Suppressor macrophage (primary cell): ENCODE measurements at places on chromosomes 11 and 22.

GRCh38 chr11:61171907-61172306 lies 10.7 kb upstream of the VPS37C start:
- DNase-seq: no peak

DNA sequence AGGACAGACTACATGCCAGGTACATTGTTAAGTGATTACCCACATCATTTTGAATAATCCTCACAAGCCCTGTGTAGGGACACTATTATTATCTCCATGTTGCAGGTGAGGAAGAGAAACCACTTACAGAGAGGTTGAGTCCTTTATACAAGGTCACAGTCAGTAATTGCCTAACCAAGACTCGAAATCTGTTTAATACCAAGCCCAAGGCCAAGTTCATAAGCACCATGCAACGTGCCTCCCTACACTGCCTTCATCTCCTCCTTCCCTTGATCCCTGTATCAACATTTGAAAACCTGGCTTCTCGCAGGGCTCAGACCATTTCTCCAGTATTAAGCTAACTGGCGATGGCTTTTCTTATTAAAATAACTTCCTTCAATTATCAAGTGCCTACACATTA lies 41.7 kb upstream of the SEZ6L start:
- no peak for DNase-seq

GRCh38 chr11:78193806-78194205 lies 5.1 kb downstream of the USP35 start:
- no peak for DNase-seq

DNA sequence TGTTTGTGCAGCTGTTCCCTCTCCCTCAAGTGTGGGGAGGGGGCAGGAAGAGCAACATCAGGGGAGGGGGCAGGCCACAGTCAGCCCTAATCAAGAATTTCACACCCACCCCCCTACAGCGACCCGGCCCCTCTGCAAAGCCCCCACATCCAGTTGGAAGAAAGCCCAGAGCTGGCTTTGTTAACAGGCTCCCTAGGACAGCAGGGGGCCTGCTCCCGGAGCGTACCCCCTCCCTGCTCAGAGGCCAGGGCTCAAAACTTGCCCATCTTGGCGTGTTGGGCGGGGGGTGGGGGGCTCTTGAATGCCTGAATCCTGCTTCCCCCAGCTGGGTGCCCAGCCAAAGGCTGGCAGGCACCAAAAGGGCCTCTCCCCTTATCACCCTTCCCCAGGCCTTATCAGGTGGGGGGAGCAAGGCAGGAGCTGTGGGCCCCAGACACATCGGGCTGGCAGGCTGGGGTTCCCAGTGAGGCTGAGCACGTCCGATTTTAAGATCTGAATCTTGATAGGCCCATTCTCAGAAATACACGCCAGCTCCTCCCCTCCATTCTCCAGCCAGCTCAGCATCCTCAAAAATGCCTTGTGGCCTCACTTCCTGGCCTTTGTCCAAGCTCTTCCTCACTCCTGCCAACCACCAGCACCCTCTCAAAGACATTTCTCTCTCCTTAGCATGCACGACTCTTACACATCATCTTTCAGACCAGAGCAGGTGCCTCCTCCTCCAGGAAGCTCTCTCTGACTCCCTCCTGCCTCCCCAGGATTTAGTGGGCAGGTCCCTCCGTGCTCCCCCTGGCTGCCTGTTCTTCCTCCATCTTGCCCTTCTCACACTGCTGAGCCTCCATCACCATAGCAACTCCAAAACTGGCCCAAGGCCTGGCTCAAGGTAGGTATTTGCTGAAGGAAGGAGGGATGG lies 384.8 kb downstream of the MN1 start:
- no peak for DNase-seq

- no peak for DNase-seq
Observed at GRCh38 chr11:72842653-72843330, 28.6 kb downstream of the ATG16L2 start.

GRCh38 chr11:85027346-85027745 lies 599.8 kb downstream of the DLG2 start:
- DNase-seq: no peak

GRCh38 chr11:126485021-126485792 lies 129.7 kb downstream of the ST3GAL4 start:
- DNase-seq: no peak

DNA sequence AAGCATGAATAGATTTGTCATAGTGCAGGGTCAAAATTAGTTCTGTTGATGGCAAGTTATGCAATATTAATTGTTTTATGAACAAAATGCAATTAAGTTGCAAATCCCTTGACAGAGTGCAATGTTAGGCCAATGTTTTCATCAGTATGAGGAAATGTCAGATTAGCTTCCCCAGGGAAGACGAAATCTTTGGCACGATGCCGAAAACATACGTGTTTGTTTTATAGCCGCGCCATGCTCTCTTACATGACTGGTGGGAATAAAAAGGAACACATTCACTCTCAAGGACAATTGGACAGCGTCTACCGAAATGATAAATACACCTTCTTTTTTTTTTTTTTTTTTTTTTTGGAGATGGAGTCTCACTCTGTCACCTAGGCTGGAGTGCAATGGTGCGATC lies 27.0 kb downstream of the MFNG start:
- DNase-seq: no peak

GRCh38 chr22:24427500-24428164 lies at the start of gene ADORA2A:
TSS of gene ADORA2A (plus strand) at chr22:24427599. CDS start at chr22:24433405, 5,806 bp downstream.
- peak; percentile 52 for DNase-seq

GRCh38 chr22:43479962-43480361 lies 68.1 kb downstream of the MPPED1 start:
- DNase-seq: peak; percentile 9

DNA sequence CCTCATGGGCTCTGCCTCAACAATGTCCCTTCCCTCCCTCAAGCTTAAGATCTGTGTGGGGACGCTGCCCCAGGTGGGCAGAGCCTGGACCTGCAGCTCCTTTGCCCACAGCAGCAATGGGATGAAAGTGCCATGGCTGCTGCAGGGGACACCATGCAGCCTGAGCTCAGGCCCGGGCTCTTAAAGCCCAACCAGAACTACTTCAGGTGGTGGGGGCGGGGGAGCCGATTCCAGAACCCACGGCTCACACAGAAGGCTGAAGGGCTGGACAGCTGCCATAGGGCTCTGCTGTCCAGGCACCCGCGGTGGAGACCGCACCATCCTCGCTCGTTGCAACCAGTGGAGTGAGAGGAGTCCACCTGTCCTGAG lies 12.5 kb downstream of the CHID1 start:
- no peak for DNase-seq

GRCh38 chr11:110430267-110431050 lies 711 bp downstream of the FDX1 start:
- no peak for DNase-seq

DNA sequence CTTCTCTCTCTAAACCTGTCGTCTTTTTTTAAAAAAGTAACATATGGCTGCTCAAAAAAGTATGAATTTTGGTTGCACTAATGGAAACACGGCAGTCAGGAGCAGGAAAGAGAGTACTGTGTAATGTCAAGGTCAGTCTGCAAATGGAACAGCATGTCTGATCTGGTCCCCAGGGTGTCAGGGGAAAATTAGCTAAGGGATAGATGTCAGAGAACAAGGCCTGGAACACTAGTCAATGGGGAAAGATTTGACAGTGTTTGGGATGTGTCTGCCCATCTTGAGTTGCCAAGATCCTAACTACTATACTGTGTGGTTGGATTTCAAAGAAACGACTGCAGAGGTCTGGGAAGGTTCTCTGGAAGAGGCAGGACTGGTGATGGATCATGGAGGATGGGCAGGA lies 65.7 kb upstream of the PHOX2A start:
- DNase-seq: no peak

- DNase-seq: no peak
Observed at GRCh38 chr11:10785146-10785474, 23.6 kb downstream of the EIF4G2 start.

- DNase-seq: no peak
Observed at GRCh38 chr11:89361734-89362133, 129.4 kb downstream of the NOX4 start.

GRCh38 chr22:35524966-35525686 lies 15.5 kb upstream of the RASD2 start:
- DNase-seq: no peak

DNA sequence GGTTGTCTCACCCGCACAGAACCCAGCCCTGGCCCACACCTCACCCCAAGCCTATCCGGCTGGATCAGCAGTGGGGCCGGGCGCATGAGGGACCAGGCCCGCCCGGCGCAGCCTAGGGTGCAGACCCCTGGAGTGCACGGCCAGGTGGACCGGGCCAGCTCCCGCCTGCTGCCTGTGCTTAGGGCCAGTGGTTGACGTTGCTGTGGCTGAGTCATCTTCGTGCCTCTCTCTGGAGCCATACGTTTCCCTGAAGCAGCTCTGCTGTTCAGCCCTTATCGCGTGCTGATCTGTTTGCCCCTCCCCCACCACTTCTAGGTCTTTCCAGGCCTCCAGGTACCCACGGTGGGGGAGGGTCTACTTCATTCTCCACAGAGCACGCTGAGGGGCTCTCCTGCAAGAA lies 39.5 kb downstream of the CDKN1C start:
- no peak for DNase-seq

DNA sequence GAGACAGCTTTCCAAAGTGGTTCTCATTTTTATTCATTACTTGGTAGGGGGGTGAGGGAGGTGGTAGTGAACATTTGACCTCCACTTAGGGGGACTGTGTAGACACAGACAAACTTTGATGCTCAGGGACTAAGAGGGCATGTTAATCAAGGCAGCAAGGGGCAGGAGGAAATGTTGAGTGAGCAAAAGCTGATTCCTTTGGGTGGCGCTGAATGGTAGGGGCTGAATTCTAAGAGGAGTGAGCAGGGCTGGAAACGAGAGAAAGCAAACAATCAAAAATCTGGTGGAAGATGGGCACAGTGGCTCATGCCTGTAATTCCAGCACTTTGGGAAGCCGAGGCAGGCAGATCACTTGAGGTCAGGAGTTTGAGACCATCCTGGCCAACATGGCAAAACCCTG lies 164.8 kb upstream of the BDNF start:
- no peak for DNase-seq

- no peak for DNase-seq
Observed at GRCh38 chr11:70067591-70068341, 10.4 kb upstream of the ANO1 start.

DNA sequence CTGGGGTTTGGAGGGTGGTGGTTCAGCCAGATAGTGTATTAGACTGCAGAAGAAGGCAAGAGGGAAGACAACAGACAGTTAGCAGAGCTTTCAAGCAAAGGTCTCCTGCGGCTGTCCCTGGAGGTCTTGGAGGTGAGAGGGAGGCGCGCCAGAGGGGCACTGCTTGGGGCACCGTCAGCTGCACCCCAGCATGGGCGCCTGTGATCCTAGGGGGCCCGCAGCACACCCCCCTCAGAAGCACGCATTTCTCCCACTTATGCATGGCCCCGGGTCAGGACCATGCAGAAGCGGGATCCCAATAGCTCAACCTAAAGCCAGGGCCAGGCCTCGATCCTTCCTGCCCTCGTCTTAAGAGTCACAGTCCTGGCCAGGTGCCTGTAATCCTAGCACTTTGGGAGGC lies 26.5 kb downstream of the FGF4 start:
- no peak for DNase-seq

GRCh38 chr11:65965986-65966762 lies 4.6 kb downstream of the SART1 start:
- no peak for DNase-seq

- no peak for DNase-seq
Observed at GRCh38 chr11:125262194-125262829, 97.8 kb downstream of the PKNOX2 start.

- no peak for DNase-seq
Observed at GRCh38 chr11:75879737-75880136, 64.7 kb downstream of the UVRAG start.

DNA sequence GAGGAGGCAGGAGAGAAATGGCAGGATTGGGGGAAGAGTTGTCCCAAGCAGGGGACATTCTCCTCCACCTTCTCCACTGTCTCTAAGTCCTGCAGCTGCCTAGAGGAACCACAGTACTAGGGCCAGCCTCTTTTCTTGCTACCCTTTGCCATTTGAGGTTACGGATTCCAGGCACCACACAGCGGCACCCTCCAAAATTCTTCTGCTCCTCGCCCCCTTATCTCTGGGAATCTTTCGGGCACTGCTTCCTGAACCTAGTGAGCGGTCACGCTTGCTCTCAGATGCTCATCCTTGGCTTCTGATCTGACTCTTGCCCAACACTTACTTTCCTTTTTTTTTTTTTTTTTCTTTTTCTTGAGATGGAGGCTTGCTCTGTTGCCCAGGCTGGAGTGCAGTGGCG lies 26.6 kb upstream of the XBP1 start:
- no peak for DNase-seq

GRCh38 chr11:125960771-125961170 lies 14.9 kb downstream of the VSIG10L2 start:
- no peak for DNase-seq

- DNase-seq: no peak
Observed at GRCh38 chr22:49646876-49647275, 180.8 kb downstream of the BRD1 start.

- DNase-seq: peak; percentile 70
Observed at GRCh38 chr11:57476757-57477506, 16.6 kb downstream of the RTN4RL2 start.

DNA sequence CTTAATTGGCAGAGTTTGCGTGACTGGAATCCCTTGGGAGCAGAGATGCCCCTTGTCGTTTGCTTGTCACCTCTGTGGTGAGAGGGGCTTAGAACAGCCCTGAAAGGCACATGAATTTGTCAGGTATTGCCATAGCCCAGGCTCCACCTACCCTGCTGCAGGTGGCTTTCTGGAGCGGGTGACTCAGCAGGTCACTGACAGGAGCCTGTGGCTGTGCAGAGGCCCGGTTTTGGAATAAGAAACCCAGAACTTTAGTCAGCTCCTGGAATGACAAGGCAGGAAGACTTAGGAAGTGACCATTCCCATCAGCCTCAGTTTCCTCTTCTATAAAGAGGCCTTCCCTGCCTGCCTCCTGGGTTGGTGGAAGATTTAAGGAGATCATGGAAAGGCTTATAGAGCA lies 539.7 kb downstream of the INSC start:
- no peak for DNase-seq

GRCh38 chr11:133271206-133271605 lies 261.1 kb downstream of the OPCML start:
- no peak for DNase-seq

DNA sequence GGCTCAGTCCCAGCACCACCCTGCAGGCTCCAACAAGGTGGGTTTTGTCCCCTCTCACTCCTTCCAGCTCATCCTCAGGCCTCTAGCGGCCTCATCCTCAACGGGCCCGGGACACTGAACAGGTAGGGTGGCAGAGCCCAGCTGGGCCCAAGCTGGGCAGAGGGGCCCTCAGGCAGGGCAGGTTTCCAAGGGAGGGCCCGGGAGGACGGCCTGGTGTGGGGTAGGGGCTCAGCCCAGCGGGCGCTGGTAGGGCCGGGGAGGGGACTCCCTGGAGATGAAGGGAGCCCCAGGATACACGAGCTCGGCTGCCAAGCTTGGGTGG lies 2.5 kb upstream of the IFITM10 start:
- DNase-seq: no peak

GRCh38 chr11:1730059-1730629 lies 20.3 kb downstream of the IFITM10 start:
- DNase-seq: no peak
